ENCODE measurements at places on chromosomes 3 and 15.

- no peak for DNase-seq
Measured at GRCh38 chr15:77181305-77182074, 110.6 kb upstream of the TSPAN3 start.

DNA sequence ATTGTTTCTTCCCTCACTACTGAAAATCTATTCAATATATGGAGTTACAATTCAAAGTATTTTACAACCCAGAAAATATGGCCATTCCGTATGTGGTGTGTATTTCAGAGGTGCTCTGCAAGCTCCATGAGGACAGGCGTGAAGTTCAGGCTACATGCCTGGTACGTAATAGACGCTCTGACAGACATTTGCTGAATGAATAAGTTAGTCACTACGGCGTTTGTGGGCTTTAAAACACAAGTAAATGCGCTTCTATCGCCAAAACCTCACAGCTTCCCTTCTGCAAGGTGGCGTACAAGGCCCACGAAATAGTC lies 701 bp upstream of the TIPARP start:
- no peak for DNase-seq

DNA sequence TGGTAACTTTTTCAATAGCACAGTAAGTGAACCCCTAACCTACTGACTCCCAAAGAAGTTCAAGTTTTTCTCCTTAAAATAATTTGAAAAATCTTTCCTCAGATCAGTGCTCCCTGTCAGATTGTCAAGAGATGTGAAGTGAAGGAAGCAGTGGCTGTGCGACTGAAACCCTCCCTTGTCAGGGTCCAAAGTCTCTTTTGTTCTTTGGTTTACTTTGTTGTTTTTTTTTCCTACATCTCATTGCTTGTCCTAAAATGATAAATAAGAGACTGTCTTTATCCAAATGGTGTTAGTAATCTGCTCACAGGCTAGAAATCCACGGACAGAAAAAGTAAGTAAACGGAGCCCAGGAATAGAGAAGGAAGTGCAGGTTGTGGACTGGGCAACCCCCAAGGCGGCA lies 976 bp upstream of the DPPA4 start:
- no peak for DNase-seq

GRCh38 chr15:90154246-90154645 lies 46.9 kb upstream of the SEMA4B start:
- DNase-seq, result no peak

GRCh38 chr3:82261013-82261412 lies 499.6 kb upstream of the GBE1 start:
- DNase-seq, result no peak

DNA sequence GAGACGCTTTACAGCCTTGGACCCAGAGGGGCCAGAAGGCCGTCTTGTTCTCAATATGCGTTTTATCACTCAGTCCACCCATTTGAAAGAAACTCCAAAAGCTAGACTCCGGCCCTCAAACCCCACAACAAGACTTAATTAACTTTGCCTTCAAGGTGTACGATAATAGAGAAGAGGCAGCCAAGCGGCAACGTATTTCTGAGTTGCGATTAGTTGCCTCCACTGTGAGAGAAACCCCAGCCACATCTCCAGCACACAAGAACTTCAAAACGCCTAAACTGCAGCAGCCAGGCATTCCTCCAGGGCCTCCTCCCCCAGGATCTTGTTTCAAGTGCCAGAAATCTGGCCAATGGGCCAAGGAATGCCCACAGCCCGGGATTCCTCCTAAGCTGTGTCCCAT lies 17.4 kb upstream of the INO80 start:
- no peak for DNase-seq

All from stimulated activated CD4-positive, alpha-beta T cell treated with anti-CD3 and anti-CD28 coated beads, Interleukin-1b, Interleukin-23, amount 100 ng/mL, for 24 hours (primary cell).